ENCODE measurements at places on chromosomes 12 and 14.

DNA sequence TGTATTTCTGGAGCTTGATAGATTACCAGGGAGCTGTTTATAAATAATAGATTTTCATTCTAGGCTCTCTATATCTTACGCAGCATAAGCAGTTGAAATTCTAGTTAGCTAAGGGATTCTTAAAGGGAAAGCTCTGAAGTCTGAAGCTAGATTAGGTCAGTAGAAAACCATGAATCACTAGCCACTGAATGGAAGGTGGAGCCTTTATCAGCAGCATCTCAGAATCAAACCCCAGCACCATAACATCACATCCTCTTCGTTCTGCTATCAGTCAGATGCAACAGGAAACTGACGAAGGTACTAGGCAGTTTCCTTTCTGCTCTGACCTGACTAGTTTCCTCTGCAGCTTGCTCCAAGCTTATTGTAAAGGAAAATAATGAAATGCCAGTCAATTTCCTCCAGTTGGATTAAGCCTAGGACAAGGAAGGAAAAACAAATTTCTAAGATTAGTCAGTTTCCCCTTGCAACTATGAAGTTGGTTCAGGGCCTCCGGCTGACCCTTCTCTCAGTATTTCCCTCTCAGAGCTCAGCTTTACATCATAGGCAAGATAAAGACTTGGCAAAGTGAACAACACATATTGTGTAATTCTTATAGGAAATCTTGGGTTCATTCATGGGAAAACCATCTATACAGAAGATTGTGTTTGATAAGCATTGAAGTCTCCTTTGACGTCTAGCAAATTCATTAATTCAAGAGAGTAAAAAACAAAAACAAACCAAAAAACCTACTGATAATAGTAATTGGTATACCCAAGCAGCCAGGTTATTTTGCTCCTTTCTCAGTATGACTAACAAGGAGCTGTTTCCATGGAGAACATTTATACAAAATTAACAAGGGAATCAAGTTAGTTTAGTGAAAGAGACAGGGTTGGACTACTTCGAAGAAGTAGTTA lies 43.4 kb upstream of the CFAP54 start:
- peak; percentile 18 for DNase-seq

GRCh38 chr14:68192935-68193334 lies 373.4 kb downstream of the RAD51B start:
- no peak for DNase-seq

- DNase-seq = no peak
Observed at GRCh38 chr14:85852906-85853305, 323.0 kb downstream of the FLRT2 start.

DNA sequence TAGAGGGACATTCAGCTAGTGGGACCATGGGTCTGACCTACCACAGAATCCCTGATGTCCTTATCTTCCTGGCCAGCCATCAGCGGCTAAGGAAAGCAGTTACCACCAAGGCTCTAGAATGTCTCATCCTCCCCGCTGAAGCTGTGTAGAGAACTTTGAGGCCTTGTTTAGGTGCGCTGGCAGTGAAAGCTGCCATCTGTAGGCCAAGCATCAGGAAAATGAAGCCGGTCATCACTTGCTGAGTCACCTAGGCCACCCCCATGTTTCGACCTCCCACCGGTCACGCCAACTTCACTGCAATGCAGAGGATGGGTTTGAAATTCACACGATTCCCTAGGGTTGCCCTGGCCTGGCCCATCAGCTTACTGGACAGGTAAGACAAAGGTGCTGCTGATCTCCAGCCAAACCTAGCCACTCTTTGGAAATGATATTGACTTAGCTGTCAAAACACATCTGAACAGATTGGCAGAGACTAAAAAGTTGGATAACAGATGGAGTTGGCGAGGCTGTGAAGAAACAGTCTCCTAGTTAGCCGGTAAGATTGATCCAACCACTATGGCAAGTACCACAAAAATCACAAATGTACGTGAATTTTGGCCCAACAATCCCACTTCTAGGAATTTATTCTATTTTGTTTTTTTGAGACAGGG lies 52.0 kb downstream of the NOS1 start:
- DNase-seq = no peak

GRCh38 chr14:89123851-89124250 lies 293.2 kb downstream of the FOXN3 start:
- no peak for DNase-seq

- no peak for DNase-seq
Observed at GRCh38 chr12:123070267-123071081, 80.4 kb downstream of the PITPNM2 start.

GRCh38 chr12:68530965-68531364 lies 79.7 kb upstream of the RAP1B start:
- DNase-seq = no peak

DNA sequence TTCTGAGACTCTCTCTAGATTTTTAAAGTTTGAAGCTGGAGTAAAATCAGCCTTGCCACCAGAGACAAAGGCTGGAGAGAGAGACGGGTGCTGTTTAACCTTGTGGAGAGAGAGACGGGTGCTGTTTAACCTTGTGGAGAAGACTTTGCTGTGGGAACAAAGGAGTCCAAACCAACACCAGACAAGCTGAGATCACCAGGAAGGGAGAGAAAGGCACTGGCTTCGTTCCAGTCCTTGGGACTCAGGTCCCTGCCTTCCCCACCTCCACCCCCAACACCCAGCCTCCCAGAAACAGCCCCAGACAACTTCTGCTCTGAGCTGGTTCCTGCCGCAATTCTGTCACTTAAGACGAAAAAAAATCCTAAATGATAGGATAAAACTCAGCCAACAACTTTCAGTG lies 1389.3 kb downstream of the AACS start:
- DNase-seq = no peak
